ENCODE measurements at places on chromosomes 3 and 15. TPM values are rescaled to one million over a fixed set of nuclear protein-coding genes. Genes with fewer than 3 reads are reported as not detected.

Gene CAV3
- not detected for total RNA-seq

Gene EPHB3
- 0.35 TPM for total RNA-seq

Gene C3orf20
- total RNA-seq: 0.33 TPM

Gene NR1I2
- 0.35 TPM for total RNA-seq

Gene KIF15
- total RNA-seq: 0.82 TPM

Gene ANKDD1A
- total RNA-seq: 7.4 TPM

Gene SLC25A26
- total RNA-seq: 26.9 TPM

Gene LMCD1
- total RNA-seq: 0.82 TPM

Gene DUT
- 117 TPM for total RNA-seq

Gene B3GALNT1
- 0.54 TPM for total RNA-seq

Gene GNB4
- total RNA-seq: 0.32 TPM

Gene SLC27A2
- total RNA-seq: 0.70 TPM

Gene IL5RA
- total RNA-seq: 0.43 TPM

Gene NEIL1
- 35.0 TPM for total RNA-seq

Gene DISP2
- total RNA-seq: 1.4 TPM

Gene MLF1
- 2.3 TPM for total RNA-seq

Gene TEX55
- not detected for total RNA-seq

Gene NMB
- total RNA-seq: 2.9 TPM

Gene EFHB
- 1.8 TPM for total RNA-seq

Gene CHST2
- 3.9 TPM for total RNA-seq

Gene XIRP1
- total RNA-seq: not detected

Gene C3orf22
- total RNA-seq: not detected

Gene COL6A5
- not detected for total RNA-seq

Gene SERPINI2
- not detected for total RNA-seq

Gene LYSMD2
- 26.2 TPM for total RNA-seq

Gene SMCO1
- total RNA-seq: not detected

Gene PCLAF
- total RNA-seq: 2.4 TPM

Gene PEX5L
- not detected for total RNA-seq

Gene PROS1
- total RNA-seq: not detected

Gene GMPS
- 37.4 TPM for total RNA-seq

Gene EIF4E3
- 32.3 TPM for total RNA-seq

Gene POPDC2
- 4.2 TPM for total RNA-seq

Gene IQCH
- 0.43 TPM for total RNA-seq

Gene CACNA2D2
- 4.0 TPM for total RNA-seq

Gene ARGFX
- total RNA-seq: not detected

All from T-cell (primary cell).